ENCODE measurements at places on chromosomes 2 and 18.
A peak's percentile ranks its signal among the peaks of the same experiment; 100 is the strongest.

GRCh38 chr2:175690113-175690837 lies 311.8 kb downstream of the LNPK start:
- peak; percentile 35 for DNase-seq

GRCh38 chr18:61323951-61324350 lies 9.3 kb upstream of the CDH20 start:
- DNase-seq = no peak

GRCh38 chr2:85886590-85886989 lies 2.2 kb downstream of the ST3GAL5 start:
- DNase-seq = no peak

- DNase-seq = no peak
Measured at GRCh38 chr2:210657874-210658273, 101.5 kb downstream of the CPS1 start.

- no peak for DNase-seq
Measured at GRCh38 chr18:33826151-33826550, 248.1 kb downstream of the ASXL3 start.

- DNase-seq = no peak
Measured at GRCh38 chr2:191127235-191127634, 23.6 kb downstream of the STAT4 start.

DNA sequence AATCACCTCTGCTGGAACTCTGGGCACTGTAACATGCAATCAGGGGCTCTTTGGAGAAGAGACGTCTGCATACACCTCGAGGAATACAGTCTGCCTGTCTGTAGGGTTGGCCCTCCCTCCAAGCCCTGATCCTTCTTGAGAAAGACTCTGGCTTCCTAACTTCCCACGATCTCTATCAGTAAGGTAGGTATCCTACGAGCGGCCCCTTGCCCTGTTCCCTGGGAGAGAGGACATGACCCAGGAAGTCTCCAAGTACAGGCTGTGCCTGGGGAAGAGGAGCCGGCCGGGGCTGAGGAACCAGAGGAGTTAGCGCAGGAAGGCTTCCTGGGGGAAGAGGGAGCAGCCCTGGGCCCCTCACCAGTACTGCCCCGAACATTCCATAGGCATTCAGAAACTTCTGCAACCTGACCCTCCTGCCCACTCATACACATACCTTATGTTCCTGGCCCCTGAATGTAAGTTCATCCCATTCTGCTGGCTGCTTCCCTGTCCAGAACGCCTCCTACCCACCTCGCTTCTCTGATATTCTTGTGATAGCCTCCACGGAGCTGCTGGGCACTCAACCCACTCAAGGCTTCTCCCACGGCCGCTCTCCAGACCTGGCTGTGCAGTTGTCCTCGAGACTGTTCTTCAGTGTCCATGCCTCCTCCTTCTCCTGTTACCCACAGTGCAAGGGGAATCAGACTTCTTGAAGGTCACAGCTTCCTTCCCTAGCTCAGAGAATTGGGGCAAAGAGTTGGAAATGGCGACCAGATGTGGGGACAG lies 116.1 kb downstream of the CYP26B1 start:
- DNase-seq = no peak

DNA sequence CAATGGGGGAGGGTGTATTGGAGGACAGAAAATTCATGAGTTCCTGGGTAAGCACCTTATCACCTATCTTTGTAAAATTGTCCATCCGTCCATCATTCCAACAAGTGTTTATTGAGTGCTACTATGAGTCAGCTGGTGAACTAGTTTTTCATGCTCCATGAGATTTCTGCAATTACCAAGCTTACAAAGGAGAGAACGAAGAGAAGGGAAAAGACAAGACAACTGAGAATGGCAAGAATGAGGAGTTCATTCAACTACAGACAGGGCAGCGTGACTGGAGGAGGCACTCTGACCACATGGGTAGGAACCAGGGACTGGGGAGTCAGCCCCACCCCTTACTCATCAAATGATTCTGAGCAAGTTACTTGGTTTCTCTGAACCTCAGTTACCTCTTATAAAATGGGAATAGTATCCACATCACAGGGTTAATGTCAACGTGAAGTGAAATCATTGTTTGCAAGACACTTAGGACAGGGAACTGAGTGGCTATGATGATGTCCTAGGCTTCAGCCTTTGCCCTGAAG lies 18.6 kb upstream of the TXNDC2 start:
- DNase-seq = no peak

Data from T-helper 1 cell (primary cell).